ENCODE measurements at places on chromosomes 16 and 17.

DNA sequence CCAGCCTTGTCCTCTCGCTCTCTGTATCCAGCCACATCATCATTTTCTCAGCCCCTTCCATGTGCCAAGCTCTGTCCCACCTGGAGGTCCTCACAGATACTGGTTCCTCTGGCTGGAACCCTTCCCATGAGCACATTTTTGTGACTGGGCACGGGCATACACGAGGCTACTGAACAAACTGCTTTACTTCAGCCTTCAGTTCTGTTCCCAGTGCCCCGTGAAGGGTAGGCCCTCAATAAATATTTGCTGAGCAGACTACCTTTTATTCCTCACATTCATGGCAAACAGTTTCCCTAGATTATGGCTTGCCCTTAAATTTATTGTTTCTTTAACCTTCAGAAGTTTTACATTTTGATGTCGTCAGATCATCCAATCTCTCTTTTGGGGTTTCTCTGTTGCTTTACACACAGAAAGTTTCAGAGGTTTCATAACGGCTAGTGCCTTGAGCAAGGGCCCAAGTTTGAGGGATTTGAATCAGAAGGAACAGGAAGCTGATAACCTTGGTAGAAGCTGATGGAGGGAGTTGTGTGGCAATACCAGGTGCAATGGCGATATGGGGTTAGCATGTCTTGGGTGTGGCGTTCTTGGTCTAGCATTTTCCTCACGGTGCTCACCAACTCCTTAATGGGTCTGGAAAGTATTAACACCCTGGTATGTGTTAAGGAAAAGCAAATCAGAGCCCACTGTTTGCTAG, 27.8 kb downstream of the TMEM92 start:
- no peak for DNase-seq
- H3K27me3 ChIP-seq = peaks cover 67% of the 10 kb centered on the region
- no peak overlapping the region for H3K4me3 ChIP-seq
- peaks cover 4% of the 10 kb centered on the region for H3K36me3 ChIP-seq
- H3K27ac ChIP-seq = no peak overlapping the region

- no peak overlapping the region for H3K27ac ChIP-seq
- peaks cover 10% of the 10 kb centered on the region for H3K4me1 ChIP-seq
- DNase-seq = no peak
- H3K36me3 ChIP-seq = peaks cover 26% of the 10 kb centered on the region
- H3K27me3 ChIP-seq = no peaks in the 10 kb centered on the region
- H3K4me3 ChIP-seq = no peak overlapping the region
Observed at GRCh38 chr16:16017812-16018211, 68.4 kb downstream of the ABCC1 start.

- H3K36me3 ChIP-seq = no peaks in the 10 kb centered on the region
- H3K4me3 ChIP-seq = no peak overlapping the region
- H3K27ac ChIP-seq = no peak overlapping the region
- DNase-seq = no peak
- peaks cover 88% of the 10 kb centered on the region for H3K27me3 ChIP-seq
- no peaks in the 10 kb centered on the region for H3K4me1 ChIP-seq
Observed at GRCh38 chr16:12602811-12603698, 200.6 kb downstream of the CPPED1 start.

GRCh38 chr17:2835780-2836179, 39.5 kb downstream of the RAP1GAP2 start:
- H3K36me3 ChIP-seq = peaks cover 27% of the 10 kb centered on the region
- peaks cover 17% of the 10 kb centered on the region for H3K4me1 ChIP-seq
- no peak for DNase-seq

DNA sequence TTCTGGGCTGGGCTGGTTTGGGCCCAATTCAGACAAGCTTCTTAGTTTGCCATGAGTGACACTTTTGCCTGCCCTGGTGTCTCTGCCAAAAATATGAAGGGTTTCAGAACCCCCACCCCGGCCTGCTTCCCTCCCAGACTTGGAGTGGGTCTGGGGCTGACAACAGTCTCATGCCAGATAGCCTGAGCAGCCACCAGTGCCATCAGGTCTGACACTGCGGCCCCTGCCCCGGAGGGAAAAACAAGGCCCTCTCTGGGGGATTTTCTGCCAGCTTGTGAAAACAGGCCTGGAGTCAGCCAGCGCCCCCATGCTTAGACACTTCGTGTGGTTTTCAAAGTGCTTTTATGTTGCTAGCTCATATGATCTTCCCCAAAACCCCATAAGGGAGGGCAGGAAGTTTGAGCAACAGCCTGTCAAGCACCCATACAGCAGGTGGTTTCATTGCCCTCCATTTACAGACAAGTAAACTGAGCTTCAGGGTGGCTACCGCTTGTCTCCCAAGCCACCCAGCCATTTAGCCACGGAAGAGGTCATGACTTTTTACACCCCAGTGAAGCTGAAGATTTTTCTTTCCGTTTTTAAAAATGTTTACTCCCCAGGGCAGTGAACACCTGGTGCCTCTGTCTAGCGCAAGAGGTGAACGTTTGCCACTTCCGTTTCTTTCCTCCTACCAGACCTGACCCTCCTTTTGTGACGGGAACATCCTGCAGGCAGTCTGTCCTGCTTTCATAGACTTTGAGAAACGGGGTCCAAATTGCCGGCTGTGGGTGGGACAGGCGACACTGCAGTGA, 300.6 kb downstream of the SEC14L1 start:
- no peaks in the 10 kb centered on the region for H3K27me3 ChIP-seq
- H3K4me3 ChIP-seq = peak overlapping the region; percentile 52
- DNase-seq = peak; percentile 82
- H3K27ac ChIP-seq = peak overlapping the region; percentile 98
- H3K4me1 ChIP-seq = peaks cover 96% of the 10 kb centered on the region

DNA sequence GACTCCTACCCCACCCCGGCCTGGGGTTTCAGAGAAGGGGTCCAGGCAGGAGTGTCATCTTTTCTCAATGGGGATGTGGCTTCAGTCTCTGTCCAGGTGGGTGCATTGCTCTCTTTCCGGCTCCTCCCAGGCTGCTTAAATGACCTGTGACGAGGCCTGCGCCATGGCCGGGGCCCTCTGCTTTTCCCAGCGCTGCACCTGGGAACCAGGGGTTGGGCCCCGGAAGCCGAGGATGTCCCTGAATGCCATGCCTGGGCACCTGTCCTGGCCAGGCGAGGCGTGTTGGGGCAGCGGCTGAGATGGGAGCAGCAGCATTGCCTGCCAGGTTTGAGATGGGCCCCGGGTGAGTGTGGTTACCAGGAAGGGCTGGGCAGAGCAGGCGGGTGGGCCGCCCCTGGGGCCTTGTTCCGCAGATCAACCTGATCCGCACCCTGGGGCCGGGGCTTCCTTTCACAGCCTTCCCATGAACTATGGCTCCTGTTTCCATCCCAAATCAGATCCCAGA, 147.4 kb downstream of the SEC14L1 start:
- no peaks in the 10 kb centered on the region for H3K4me1 ChIP-seq
- peaks cover 20% of the 10 kb centered on the region for H3K27me3 ChIP-seq
- no peak overlapping the region for H3K27ac ChIP-seq
- no peaks in the 10 kb centered on the region for H3K36me3 ChIP-seq

GRCh38 chr17:43917016-43917347, 9.6 kb upstream of the MPP2 start:
- no peak overlapping the region for H3K27ac ChIP-seq
- H3K27me3 ChIP-seq = peaks cover 9% of the 10 kb centered on the region
- H3K36me3 ChIP-seq = no peaks in the 10 kb centered on the region
- no peaks in the 10 kb centered on the region for H3K4me1 ChIP-seq
- peak overlapping the region; percentile 40 for H3K4me3 ChIP-seq
- no peak for DNase-seq

DNA sequence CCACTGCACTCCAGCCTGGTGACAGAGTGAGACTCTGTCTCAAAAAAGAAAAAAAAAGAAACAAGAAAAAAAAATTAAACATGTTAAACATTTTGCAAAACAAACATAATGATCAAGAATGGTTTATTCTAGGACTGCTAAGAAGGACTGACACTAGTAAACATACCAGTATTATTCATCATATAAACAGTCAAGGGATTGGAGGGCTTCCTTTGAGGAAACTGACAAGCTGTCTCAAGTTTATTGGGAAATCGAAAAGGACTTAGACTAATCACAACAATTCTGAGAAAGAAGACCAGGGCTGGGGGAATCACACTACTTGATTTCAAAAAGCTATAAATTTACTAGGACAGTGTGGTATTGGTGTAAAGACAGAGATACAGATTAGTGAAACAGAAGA, 75.5 kb downstream of the MYH10 start:
- no peak overlapping the region for H3K27ac ChIP-seq
- H3K36me3 ChIP-seq = no peaks in the 10 kb centered on the region
- no peak for DNase-seq

DNA sequence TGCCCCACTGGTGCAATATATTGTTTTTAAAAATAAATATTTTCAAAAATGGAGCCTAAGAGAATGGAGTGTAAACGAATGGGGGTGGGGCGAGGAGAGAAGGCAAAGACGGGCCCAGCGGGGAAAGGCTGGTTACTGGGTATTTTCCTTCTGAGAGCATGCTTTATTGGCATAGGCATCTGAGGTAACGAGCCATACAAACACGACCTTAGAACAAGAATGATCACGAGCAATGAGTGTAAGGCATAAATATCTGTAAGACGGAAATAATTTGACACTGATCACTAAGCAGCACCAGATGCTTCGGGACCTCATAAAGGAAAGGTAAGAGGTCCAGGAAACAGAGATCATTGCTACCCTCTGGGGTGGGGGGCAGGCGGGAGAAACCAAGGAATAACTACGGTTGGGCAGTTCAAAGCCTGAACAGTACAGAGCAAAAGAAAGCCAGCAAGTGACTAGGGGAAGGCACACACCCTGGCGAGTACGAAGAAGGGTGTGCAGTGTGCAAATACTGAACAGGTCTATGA, 959 bp downstream of the SSH2 start:
- H3K27ac ChIP-seq = no peak overlapping the region
- no peaks in the 10 kb centered on the region for H3K27me3 ChIP-seq
- H3K36me3 ChIP-seq = peaks cover 8% of the 10 kb centered on the region
- H3K4me1 ChIP-seq = peaks cover 27% of the 10 kb centered on the region
- DNase-seq = no peak

GRCh38 chr17:60142872-60143499, 6.8 kb upstream of the CA4 start:
- H3K4me1 ChIP-seq = peaks cover 9% of the 10 kb centered on the region
- peak; percentile 56 for DNase-seq
- peaks cover 2% of the 10 kb centered on the region for H3K36me3 ChIP-seq

DNA sequence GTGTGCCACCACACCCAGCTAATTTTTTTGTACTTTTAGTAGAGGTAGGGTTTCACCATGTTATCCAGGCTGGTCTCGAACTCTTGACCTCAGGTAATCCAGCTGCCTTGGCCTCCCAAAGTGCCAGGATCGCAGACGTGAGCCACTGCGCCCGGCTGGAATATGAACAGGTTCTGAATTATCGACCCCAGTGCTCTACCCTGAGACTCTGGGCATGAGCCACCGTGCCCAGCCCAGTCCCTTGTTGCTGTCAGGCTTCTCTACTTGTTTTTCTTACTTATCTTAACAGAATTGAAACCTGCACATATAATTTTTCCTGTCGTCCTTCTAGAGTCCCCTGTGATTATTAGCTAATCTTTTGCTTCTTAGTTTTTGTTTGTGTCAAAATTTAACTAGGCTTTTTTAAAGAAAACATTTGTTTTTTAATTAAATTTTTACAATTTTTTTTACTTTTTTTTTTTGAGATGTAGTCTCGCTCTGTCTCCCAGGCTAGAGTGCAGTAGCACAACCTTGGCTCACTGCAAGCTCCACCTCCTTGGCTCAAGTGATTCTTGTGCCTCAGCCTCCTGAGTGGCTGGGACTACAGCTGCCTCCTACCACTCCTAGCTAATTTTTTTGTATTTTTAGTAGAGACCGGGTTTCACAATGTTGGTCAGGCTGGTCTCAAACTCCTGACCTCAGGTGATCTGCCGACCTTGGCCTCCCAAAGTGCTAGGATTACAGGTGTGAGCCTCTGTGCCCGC, 66.7 kb downstream of the AP2B1 start:
- no peak for DNase-seq
- H3K27me3 ChIP-seq = no peaks in the 10 kb centered on the region
- no peak overlapping the region for H3K4me3 ChIP-seq
- peaks cover 36% of the 10 kb centered on the region for H3K4me1 ChIP-seq
- H3K36me3 ChIP-seq = peaks cover 55% of the 10 kb centered on the region

- H3K27me3 ChIP-seq = no peaks in the 10 kb centered on the region
- H3K4me1 ChIP-seq = peaks cover 10% of the 10 kb centered on the region
- DNase-seq = no peak
- no peaks in the 10 kb centered on the region for H3K36me3 ChIP-seq
- peak overlapping the region; percentile 44 for H3K27ac ChIP-seq
- H3K4me3 ChIP-seq = no peak overlapping the region
Observed at GRCh38 chr16:31253642-31254045, 6.1 kb upstream of the ITGAM start.

- no peak for DNase-seq
- H3K4me3 ChIP-seq = no peak overlapping the region
- no peaks in the 10 kb centered on the region for H3K36me3 ChIP-seq
- peaks cover 30% of the 10 kb centered on the region for H3K27me3 ChIP-seq
- no peak overlapping the region for H3K27ac ChIP-seq
Observed at GRCh38 chr16:22739077-22739476, 74.9 kb upstream of the HS3ST2 start.

- H3K4me3 ChIP-seq = peak overlapping the region; percentile 18
- peaks cover 1% of the 10 kb centered on the region for H3K36me3 ChIP-seq
Observed at GRCh38 chr17:60577147-60577915, 22.7 kb upstream of the PPM1D start.

- no peak for DNase-seq
- peak overlapping the region; percentile 68 for H3K27ac ChIP-seq
- no peaks in the 10 kb centered on the region for H3K27me3 ChIP-seq
- H3K36me3 ChIP-seq = peaks cover 6% of the 10 kb centered on the region
- no peak overlapping the region for H3K4me3 ChIP-seq
Observed at GRCh38 chr17:5299383-5299782, 17.3 kb downstream of the RABEP1 start.

DNA sequence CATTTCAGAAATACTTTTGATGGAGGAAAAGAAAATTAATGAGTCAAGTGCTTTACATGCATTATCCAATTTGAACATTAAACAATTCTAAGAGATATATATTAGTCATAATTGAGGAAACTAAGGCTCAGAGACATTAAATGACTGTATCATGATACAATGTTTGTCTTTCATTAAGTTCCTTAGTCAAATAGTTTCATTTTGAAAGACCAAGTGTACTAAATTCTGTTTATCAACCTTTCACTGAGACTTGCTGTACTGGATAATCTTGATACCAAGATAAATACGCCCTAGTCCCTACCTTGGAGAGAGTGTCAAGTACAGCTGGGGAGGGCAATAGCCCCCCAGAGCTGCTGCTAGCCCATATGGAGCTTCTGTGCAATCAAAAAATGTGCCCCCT, 24.2 kb downstream of the TOM1L2 start:
- H3K27me3 ChIP-seq = no peaks in the 10 kb centered on the region
- H3K4me1 ChIP-seq = peaks cover 19% of the 10 kb centered on the region
- no peak for DNase-seq
- H3K27ac ChIP-seq = no peak overlapping the region
- H3K36me3 ChIP-seq = no peaks in the 10 kb centered on the region

- H3K27me3 ChIP-seq = peaks cover 35% of the 10 kb centered on the region
- peaks cover 52% of the 10 kb centered on the region for H3K4me1 ChIP-seq
- H3K4me3 ChIP-seq = peak overlapping the region; percentile 93
- peak overlapping the region; percentile 100 for H3K27ac ChIP-seq
- H3K36me3 ChIP-seq = peaks cover 42% of the 10 kb centered on the region
Observed at GRCh38 chr17:38751144-38751807, 1.3 kb upstream of the PSMB3 start.

All from central memory CD8-positive, alpha-beta T cell (primary cell).